Activated CD8-positive, alpha-beta memory T cell treated with anti-CD3 and anti-CD28 coated beads, Interleukin-2, amount 50 U/mL, for 4 hours (primary cell): ENCODE measurements at places on chromosomes 4 and X.

GRCh38 chr4:100302061-100303026, 112.1 kb upstream of the DDIT4L start:
- DNase-seq, result no peak

DNA sequence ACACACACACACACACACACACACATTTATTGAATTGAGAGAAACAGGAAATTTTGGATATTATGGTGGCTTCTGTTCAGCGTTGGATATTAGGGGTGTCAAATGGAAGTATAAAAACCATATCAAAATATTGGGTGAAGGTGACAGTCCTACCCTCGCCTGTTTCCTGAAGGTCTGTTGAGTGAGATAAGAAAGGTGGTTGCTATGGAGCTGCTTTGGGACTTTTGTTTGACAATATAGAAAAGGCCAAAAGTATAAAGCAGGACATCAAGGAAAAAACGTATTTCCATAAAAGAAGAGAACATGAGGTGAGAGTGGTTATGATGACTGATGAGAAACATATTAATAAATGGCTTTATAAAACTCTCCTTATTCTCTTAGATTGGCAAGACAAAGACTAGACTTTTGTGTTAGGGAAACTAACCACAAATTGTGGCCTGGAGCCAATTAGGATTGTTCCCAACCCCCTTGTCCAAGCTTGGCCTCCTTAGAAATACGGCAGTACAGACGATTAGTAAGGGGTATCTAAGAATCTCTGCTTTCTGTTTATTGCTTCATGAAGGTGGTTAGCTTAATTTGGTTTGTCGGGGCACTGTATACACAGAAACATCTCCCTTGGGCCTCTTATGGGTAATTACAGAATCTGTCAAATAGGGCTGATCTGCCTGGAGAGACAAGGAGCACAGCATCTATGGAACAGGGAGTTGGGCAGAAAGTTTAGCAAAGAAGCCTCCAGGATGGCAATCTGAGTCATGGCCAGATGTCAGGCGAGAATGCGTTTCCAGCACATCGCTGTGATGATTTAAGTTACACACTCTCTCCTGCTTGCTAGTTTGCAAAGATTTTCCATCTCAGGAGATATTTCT, 198.0 kb downstream of the CBR4 start:
- no peak for DNase-seq

- DNase-seq, result no peak
These were observed 32.4 kb upstream of the RBPJ start for GRCh38 chr4:26288355-26288909.

DNA sequence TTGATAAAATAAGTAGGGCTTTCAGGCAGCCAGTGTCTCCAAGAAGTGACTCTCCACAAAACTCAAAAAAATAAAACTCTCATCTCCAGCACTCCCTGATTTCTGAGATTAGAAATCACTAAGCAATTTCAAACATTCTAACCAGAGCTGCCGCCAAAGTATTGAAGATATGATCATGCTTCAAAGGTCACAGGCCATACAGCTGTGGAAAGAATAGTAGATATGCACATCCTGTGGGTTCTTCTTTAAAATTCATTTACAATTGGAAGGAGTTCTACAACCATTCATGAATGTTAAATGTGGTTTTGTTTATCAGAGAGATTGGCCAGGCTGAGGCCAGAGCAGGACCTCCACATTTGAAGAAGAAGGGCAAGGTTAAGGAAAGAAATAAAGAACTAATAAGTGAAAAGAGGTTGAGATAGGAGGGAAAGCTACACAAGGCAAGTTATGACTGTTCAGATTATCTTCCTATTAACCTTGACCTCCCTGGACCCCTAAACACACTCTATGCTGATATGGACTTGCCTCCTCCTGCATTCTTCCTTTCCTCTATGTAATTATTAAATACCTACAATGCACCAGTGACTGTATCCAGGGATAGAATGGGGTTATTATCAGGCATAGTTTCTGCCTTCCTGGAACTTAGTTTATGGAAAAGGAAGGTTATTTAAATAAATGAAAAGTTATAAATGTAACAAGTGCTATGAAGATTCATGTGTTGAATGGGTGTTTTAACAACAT, 56.4 kb downstream of the USP38 start:
- no peak for DNase-seq

- DNase-seq, result no peak
These were observed 348.5 kb upstream of the INTU start for GRCh38 chr4:127284236-127284635.

DNA sequence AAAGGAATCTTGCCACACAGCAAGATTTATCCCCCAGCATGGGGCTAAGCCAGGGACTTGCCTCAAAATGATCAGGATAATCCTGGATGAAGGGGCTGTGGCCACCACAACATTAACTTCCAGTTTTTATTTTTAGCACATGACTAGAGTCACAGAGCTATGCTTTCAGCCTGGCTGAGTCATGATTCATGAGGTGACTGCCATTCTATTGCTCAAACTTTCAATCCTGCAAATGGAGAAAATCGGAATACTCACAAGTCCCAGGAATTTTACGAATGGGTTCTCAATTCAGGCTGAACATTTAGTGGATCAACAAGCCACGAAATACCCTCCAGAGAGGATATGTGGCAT, 70.7 kb upstream of the HPGD start:
- no peak for DNase-seq

DNA sequence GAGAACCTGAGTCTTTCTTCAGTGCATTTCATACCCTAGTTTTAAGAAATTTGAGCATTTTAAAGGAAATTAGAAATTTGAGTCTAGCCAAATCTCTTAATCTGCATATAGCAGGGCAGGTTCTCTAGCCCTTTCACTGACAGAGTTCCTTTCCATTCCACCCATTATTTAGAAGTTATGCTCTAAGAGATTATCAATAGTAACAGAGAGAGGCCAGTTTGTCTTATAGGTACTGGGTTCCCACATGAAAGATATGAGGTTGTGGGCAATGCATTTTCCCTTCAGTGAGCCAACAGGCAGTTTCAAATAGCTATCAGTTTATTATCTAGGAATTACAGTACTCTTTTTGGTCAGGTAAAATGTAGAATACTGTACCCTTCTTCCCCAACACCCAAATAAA, 7.3 kb upstream of the GALNT7 start:
- DNase-seq, result no peak

- no peak for DNase-seq
These were observed 51.9 kb downstream of the PHKA2 start for GRCh38 chrX:18931972-18932371.

DNA sequence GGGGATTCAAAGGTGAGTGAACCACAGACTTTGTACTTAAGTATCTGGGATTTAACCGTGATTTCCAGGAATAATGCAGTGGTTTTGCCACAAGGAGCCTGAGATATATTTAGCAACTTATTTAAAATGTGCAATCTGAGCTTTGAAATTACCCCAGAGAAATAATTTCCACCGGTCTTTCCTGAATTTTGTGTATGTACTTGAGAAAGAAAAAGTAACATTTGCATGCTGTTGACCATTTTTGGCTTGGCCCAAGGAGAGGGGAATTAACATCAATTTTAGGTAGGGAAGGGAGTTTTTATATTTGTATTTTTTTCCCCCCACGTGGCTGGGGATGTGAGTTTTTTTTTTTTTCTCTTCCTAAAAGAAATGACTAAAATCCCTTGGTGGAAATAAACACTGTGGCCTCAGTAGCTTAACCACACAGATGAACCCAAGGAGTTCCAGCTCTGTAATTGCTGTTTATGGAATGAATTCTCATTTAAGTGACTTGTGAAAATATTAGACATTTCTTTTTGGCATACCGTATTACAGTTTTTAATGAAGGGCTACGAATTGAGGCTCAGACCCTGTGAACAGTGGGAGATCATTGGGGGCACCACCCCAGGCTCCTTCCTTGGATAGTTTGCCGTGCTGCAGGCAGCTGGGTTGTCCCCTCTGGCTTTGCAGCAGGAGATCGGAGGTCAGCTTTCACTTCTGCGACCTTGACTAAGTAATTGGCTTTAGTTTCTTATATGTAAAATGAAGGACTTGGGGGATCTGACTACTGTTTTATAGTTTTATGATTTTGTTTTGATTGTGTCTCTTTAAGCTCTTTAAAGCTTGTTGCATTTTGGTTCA, 116.1 kb downstream of the ARHGAP10 start:
- DNase-seq, result no peak

GRCh38 chr4:138090918-138091676, 151.1 kb downstream of the SLC7A11 start:
- DNase-seq, result no peak

- DNase-seq, result no peak
These were observed 112.4 kb upstream of the ELOVL6 start for GRCh38 chr4:110310795-110311194.

- no peak for DNase-seq
These were observed 40.7 kb upstream of the DDX3X start for GRCh38 chrX:41293269-41293668.

- no peak for DNase-seq
These were observed 65.3 kb upstream of the SHISA3 start for GRCh38 chr4:42331914-42332368.

- DNase-seq, result no peak
These were observed 104.5 kb upstream of the AGA start for GRCh38 chr4:177546745-177547144.

- no peak for DNase-seq
These were observed 4.2 kb upstream of the ATP2B3 start for GRCh38 chrX:153513265-153513664.

DNA sequence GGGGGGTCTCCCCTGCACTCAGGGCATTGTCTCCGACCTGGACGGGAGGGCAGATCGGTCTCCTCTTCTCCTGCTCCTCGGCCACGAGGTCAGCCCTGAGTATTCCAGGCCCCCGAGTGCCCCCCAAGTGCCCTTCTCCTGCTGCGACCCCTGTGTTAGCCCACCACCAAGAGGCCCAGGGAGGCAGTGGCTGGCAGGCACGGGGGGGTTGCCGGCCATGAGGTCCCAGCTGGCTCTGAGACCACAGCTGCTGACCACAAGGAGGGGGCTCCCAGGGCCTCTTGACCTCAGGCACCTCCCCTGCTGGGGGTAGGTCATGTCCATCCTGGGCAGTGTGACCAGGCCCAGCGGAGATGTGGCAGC, 186.1 kb upstream of the PSAPL1 start:
- DNase-seq, result no peak

DNA sequence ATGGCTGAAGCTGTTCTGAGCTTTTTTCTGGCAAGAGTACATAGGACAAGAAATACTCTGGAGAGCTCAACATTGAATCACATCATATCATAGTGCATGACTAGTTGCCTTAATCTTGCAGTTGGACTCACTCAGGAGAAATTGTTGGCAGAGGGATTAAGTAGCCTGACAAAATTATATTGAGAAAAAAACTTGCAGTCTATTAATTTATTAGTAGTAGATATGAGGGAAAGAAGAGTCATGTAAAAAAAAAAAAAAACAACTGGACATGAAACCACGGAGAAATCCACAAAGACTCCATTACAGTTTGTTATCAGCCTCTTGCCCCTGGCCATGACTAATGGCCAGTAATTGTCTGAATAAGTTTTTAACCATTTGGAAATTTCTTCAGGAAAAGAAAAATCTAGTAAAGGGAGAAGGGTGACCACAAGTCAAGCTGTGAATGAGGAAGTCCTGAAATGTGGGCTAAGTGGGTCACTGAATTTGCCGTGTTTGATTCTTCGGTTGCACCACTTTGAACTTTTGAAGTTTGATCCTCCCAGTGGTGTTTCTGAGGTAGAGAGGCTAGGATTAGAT, 45.6 kb downstream of the FHL1 start:
- DNase-seq, result no peak

DNA sequence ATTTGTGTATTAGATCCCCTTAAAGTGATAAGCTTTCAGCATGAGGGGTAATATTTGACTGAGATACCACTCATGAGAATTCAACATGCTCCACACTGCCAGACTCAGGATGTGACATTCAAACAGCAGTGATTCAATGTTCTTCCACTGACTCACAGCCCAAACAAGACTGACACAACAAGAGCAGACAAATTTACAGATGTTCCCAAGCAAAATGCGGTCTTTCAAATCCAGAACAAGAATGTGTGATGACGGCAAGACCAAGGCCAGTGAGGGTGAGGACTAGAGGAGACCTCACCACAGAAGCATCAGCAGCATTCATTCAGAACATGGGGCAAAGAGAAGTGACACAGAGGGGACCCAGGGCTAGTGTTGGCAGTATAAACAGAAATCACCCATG, 99.3 kb upstream of the GRIA3 start:
- DNase-seq, result no peak

GRCh38 chrX:75746891-75747639, 38.0 kb downstream of the MAGEE2 start:
- peak; percentile 29 for DNase-seq

DNA sequence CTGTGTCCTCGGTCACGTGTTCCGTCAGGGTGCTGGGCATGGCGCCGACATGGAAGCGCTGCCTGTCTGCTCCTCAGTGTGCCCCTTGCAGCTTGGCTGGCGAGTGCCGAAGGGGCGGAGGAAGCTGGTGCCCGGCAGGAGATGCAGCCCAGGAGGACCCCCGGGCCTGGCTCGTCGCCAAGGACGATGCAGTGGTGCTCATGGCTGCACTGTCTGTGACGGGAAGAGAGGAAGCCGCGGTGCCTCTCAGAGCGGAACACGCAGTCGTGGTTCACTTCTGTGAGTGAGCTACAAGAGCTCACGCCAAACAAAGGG, 38.1 kb downstream of the FGFRL1 start:
- peak; percentile 7 for DNase-seq

- no peak for DNase-seq
These were observed 82.3 kb downstream of the FREM3 start for GRCh38 chr4:143617994-143618679.

- no peak for DNase-seq
These were observed 37.9 kb upstream of the OTUD4 start for GRCh38 chr4:145218251-145218650.

DNA sequence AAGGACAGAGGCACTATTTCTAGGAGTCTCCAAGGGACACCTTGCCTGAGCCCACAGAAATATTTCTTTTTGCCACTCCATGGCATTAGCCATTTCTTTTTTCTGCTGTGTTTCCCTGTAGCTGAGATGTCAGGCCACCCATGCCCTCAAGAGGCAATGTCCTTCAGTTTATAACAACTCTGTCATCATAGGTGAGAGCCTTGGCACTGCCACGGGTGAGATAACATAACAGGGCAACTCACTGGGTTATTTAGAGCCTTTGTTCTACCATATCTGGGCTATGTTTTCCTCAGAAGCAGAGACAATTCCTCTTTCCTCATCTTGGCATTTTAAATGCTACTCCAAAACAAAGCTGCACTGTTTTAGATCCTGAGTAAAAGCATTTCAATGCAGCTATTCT, 99.9 kb upstream of the MAOA start:
- DNase-seq, result no peak

DNA sequence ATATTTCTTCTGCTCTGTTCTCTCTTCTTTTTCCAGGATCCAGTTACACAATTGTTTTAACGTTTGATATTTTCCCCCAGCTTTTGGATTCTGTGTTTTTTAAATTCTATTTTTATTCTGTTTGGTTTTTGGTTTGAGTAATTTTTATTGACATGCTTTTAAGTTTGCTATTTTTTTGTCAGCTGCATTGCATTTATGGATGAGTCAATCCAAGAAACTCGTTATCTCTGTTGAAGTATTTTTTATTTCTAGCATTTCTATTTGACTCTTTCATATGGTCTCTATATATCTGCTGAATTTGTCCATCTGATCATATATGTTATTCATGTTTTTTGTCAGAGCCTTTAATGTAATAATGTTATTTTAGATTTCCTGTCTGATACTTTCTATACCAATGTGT, 65.6 kb downstream of the DDIT4L start:
- DNase-seq, result no peak

- DNase-seq, result no peak
These were observed 32.0 kb upstream of the MAP9 start for GRCh38 chr4:155408796-155409195.
